Glutamatergic neuron (in vitro differentiated cells): ENCODE measurements at places on chromosomes 1 and 21. TPM values are rescaled to one million over a fixed set of nuclear protein-coding genes. Genes with fewer than 3 reads are reported as not detected.

DNA sequence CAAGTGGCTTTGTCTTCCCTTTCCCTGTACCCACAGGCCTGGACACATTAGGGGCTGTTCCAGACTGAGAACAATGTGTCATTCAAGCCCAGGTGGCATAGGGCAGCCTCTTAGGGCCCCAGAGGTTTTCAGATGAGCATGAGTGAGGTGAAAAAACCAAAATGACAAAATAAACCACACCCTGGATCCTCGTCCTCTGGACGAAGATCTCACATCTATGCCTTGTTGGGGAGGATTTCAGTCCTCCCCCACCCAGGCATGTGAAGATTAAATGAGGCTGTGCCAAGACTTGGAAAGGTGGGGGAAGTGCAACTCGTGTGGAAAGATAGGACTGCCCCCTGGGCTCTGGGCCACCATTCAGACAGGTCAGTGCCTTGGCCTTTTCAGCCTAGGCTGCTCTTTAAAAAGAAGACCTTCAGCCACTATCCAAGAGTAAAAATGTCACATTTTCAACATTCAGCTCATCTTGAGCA, 32.8 kb upstream of the IL19 start:
- peaks cover 27% of the 10 kb centered on the region for H3K4me1 ChIP-seq

DNA sequence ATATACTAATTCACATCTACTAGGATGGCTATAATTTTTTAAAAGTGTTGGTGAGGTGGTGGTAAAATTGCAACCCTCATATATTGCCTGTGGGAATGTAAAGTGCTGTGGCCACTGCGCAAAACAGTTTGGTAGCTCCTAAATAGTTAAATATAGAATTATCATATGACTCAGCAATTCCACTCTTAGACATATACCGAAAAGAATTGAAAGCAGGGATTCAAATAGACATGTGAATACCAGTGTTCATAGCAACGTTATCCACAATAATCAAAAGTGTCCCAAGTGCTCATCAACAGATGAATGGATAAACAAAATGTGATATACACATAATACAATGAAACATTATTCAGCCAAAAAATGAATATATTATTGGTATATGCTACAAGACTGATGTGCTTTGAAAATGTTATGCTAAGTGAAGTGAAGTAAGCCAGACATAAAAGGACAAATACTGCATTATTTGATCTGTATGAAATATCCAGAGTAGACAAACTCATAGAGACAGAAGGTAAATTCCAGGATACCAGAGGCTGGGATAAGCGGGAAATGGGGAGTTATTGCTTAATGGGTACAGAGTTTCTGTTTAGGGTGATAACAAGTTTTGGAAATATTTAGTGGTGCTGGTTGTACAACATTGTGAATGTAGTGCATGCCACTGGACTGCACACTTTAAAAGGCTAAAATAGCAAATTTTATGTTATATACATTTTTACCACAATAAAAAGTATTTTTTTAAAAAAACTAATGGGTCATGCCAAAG, 342.5 kb downstream of the SEC16B start:
- no peak overlapping the region for H3K27ac ChIP-seq
- H3K36me3 ChIP-seq, result no peaks in the 10 kb centered on the region
- H3K4me3 ChIP-seq, result no peak overlapping the region
- H3K27me3 ChIP-seq, result no peaks in the 10 kb centered on the region
- DNase-seq, result no peak

GRCh38 chr1:8089535-8090228, 63.6 kb upstream of the ERRFI1 start:
- H3K4me1 ChIP-seq, result peaks cover 4% of the 10 kb centered on the region
- no peak overlapping the region for H3K27ac ChIP-seq
- peaks cover 4% of the 10 kb centered on the region for H3K36me3 ChIP-seq

DNA sequence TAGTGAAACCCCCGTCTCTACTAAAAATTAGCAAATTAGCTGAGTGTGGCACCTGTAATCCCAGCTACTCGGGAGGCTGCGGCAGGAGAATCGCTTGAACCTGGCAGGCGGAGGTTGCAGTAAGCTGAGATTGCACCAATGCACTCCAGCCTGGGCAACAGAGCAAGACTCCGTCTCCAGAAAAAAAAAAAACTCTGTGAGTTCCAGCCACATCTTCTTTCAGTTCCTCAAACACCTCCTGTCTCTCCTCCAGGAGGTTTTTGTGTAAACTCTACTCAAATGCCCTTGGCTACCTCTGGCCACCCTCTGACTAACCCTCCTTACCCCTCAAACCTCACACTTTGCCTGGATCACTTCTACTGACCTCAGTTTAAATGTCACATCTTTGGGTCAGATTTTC, 38.1 kb downstream of the RCSD1 start:
- peaks cover 12% of the 10 kb centered on the region for H3K27me3 ChIP-seq
- H3K36me3 ChIP-seq, result peaks cover 6% of the 10 kb centered on the region
- peaks cover 9% of the 10 kb centered on the region for H3K4me1 ChIP-seq
- DNase-seq, result no peak

DNA sequence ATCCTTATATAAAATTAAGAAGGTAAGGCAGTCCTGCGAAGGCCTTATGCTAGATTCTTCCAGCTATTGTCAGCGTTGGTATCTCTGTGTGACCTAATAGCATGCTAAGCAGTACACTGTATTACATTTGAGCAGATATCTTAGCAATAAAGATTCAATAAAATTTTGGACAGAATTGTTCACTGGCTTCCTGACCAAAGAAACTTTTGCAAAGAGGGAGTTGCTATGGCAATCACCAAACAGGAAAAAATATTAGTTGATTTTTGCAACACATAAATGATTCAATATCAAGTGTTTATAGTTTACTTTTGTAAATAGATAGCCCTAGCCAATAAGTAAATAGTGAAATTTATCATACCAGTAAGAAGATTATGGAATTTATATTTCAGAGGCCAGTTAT, 31.0 kb upstream of the PLEKHO1 start:
- no peak overlapping the region for H3K27ac ChIP-seq
- no peaks in the 10 kb centered on the region for H3K27me3 ChIP-seq
- H3K4me1 ChIP-seq, result no peaks in the 10 kb centered on the region
- no peak for DNase-seq
- H3K36me3 ChIP-seq, result peaks cover 14% of the 10 kb centered on the region

GRCh38 chr1:228972576-228972975, 237.3 kb downstream of the RHOU start:
- no peak for DNase-seq
- no peaks in the 10 kb centered on the region for H3K36me3 ChIP-seq
- H3K27ac ChIP-seq, result no peak overlapping the region
- H3K4me1 ChIP-seq, result peaks cover 42% of the 10 kb centered on the region
- peaks cover 5% of the 10 kb centered on the region for H3K27me3 ChIP-seq

GRCh38 chr1:246947255-246947654, 15.5 kb upstream of the AHCTF1 start:
- no peak overlapping the region for H3K27ac ChIP-seq
- peaks cover 3% of the 10 kb centered on the region for H3K27me3 ChIP-seq
- H3K4me1 ChIP-seq, result no peaks in the 10 kb centered on the region
- no peak overlapping the region for H3K4me3 ChIP-seq
- DNase-seq, result no peak
- no peaks in the 10 kb centered on the region for H3K36me3 ChIP-seq

C1orf105 gene
- total RNA-seq, result not detected

OXCT2 gene
- 0.37 TPM for total RNA-seq

GRCh38 chr1:32256473-32257226, 5.6 kb downstream of the LCK start:
- no peak overlapping the region for H3K27ac ChIP-seq
- H3K27me3 ChIP-seq, result peaks cover 5% of the 10 kb centered on the region
- H3K4me3 ChIP-seq, result no peak overlapping the region
- H3K4me1 ChIP-seq, result peaks cover 4% of the 10 kb centered on the region
- no peaks in the 10 kb centered on the region for H3K36me3 ChIP-seq
- no peak for DNase-seq

OR2T33 gene
- not detected for total RNA-seq

DNA sequence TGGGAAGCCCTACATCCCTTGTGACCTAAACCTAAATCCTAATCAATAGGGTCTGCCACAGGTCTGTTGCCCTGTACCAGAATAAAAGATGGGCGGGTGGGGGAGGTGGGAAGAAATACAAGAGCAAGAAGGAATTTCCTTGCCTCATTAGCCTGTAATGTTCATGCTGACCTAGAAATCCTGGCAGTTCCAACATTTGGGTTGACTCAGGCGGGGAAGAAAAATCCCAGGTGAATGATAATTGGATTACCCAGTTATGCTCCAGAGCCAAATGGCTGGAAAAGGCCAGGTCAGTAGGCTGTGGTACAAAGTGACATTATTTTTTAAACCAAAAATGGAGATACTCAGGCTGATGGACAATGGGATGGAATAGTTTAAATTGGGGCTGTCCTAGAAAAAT, 27.3 kb upstream of the A3GALT2 start:
- DNase-seq, result no peak
- peaks cover 40% of the 10 kb centered on the region for H3K4me1 ChIP-seq
- H3K36me3 ChIP-seq, result peaks cover 20% of the 10 kb centered on the region
- H3K27ac ChIP-seq, result peak overlapping the region; percentile 98
